Osteoblast (primary cell): ENCODE measurements at places on chromosomes 3 and 15. TPM values are rescaled to one million over a fixed set of nuclear protein-coding genes. Genes with fewer than 3 reads are reported as not detected.

The STAC gene
- 3.3 and 6.5 TPM in 2 replicates for total RNA-seq

The SNX22 gene
- total RNA-seq: under 0.01 and 0.29 TPM in 2 replicates

The CHRNA5 gene
- 0.29 and 0.36 TPM in 2 replicates for total RNA-seq

The MKRN2OS gene
- total RNA-seq: not detected in 2 replicates

The MESP1 gene
- total RNA-seq: under 0.01 TPM in 2 replicates

The CTXND1 gene
- total RNA-seq: not detected in 2 replicates
